ENCODE measurements at places on chromosomes 1 and 21. TPM values are rescaled to one million over a fixed set of nuclear protein-coding genes. Genes with fewer than 3 reads are reported as not detected.

KLHDC8A gene
- not detected for total RNA-seq

LMX1A gene
- not detected for total RNA-seq

SLC6A9 gene
- 7.4 TPM for total RNA-seq

FCGR2B gene
- total RNA-seq, result 0.15 TPM

CTH gene
- 4.4 TPM for total RNA-seq
